Hepatic stellate cell (primary cell): ENCODE measurements at places on chromosomes 7 and 10.
A peak's percentile ranks its signal among the peaks of the same experiment; 100 is the strongest.

GRCh38 chr10:90787393-90788198 lies 70.2 kb downstream of the HTR7 start:
- peak; percentile 16 for DNase-seq

DNA sequence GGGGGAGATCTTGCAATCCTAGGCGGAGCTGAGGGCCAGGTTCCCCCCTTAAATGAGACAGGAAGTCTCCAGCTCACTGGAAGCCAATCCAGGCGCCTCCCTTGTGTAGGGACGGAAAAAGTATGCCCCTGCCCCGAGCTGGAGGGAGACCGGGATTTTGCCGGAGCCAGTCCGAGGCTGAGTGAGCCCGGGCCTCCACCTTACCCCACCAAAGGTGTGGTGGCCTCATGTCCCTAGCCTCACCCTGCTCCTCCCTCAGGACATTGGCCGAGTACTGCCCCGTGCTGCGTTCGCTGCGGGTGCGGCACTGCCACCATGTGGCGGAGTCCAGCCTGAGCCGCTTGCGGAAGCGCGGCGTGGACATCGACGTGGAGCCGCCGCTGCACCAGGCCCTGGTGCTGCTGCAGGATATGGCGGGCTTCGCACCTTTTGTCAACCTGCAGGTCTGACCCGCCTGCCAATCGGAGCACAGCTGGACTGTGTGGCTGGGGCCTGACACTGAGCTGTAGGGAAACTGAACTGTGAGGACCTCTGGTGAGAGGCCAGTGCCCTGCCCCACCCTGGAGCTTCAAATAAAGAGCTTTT lies 2.0 kb downstream of the FBXL15 start:
- DNase-seq, result peak; percentile 87

GRCh38 chr10:50231515-50232260 lies 19.6 kb downstream of the ASAH2 start:
- DNase-seq, result no peak

- no peak for DNase-seq
Observed at GRCh38 chr7:149821191-149822148, 16.7 kb upstream of the ZNF862 start.

- no peak for DNase-seq
Observed at GRCh38 chr7:114417290-114417689, 2.7 kb downstream of the FOXP2 start.

DNA sequence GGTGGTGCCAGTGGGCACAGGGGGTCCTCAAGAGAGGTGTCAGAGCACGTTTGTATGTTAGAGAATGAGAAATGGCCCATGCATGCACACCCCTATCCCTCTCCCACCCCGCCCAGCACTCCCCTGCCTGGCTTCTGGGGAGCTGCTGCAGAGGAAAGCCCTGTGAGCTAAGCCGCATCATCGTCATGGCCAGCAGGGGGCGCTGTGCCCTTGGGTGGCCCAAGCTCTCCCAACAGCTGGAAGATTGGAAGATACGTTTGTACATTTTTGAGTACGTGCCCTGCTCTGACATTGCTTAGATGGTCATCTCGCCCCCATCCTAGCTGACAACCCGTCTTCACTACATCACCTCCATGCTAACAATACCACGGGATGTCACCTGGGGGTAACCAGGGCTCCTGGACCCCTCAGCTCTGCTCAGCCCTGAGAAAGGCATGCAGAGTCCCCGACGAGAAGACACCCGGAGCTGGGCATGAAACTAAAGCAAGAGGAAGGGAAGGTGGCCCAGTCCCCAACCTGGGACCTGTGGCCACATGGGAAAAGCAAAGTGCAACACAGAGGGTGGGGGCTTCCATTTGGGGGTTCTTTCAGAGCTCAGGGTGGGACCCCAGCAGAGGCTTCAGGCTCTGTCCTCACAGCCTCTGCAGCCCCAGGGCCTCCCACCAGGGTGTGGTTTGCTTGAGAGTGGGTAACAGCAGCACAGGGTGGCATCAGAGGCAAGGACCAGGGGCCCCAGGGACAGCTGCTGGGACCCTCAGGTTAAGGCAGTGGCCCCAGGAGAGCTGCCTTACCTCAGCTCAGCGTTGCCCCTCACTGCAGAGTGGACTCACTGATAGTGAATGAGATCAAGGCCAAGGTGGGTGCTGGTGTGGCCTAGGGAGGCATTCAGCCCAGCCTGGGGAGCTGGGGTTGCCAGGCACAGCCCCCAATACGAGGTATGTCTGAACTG lies 136.6 kb downstream of the PTPN20 start:
- peak; percentile 83 for DNase-seq

DNA sequence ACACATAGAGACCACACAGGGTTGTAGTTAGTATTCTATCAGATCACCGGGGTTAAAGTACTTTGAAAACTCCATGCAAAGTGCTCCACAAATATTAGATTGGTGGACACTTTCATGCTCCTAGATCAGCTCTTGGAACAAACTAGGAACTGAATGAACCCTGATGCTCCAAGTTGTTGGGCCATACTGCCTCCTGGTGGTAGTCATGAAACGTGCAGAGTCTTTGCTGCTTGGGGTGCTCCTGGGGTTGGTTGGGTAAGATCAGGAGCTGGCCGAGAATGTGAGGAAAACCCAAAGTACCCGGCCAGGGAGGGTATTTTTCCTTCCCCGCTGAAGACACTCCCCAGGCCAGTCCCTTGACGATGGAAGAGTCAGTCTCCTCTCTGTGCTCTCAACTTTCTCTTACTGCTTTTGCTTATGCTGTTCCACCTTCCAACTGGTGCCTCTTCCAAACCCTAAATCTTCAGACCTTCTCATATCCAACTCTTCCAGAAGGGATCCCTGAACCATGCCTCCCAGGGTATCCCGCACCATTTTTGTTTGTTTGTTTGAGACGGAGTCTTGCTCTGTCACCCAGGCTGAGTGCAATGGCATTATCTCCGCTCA lies 918 bp upstream of the RPEL1 start:
- DNase-seq, result peak; percentile 90

DNA sequence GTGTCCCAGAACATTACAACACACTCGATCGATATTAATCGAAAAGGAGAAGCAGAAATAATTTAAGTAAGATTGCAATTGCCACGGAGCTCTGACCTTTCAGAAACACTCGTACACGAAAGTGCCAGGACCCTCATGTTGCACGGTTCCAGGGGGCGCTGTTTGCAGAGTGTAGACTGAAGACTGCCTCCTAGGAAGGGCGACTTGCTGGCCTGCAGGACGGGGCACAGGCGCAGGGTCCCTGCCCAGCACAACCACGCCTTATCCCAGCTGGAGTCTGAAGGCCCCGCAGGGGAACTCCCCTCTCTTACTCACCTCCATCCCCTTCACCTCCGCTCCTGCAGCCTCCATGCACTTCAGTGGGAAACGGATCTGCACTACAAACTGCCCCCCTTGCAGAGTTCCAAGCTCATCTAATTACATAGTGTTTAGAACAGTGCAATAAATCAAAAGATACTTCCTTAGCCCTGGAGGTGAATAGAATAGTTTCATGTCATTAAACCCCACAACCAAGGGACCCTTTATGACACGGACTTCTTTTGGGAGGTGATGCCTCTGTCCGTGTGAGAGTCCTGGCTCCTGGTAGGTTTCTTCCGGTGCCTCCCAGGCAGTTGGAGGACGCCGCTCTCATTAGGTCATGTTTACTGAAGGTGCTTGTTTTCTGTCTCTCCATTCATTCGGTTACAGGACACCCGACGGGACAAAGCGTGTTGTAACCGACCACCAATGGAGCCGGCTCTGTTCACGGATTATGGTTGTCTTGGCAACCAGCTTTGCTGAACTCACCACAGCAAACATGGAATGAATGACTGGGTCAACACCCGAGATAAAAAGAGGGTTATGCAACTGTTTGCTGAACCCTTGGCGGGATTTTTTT lies 262.2 kb downstream of the BAMBI start:
- DNase-seq, result peak; percentile 68

DNA sequence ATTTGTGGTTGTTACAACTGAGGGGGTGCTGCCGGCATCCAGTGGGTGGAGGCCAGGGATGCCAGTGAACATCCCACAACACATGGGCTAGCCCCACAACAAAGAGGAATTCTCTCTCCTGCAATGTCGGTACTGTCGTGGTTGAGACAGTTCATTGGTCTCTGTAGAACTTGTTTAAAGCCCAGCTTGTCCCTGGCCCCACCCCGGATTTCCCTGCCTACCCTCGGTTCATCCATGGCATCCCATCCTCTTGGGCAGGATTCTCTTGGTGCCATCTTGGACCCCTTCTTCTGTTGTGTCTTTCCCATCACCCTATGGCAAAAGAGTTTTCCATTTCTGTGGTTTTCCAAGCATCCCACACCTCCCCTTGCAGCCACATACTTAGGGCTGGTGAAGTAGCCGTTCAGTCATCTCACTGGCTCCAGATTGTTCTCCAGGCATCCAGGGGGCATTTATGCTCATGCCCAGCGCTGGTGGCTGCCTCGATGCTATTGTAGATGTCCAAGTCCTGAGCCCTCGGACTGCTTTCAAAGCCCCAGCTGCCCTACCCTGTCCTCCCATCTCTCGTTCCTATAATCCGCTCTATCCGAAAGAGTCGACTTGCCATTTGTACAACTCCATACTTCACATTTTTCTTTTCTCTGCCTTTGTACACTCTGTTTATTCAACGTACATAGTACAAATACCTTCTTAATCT lies 39.2 kb downstream of the MGMT start:
- no peak for DNase-seq

- no peak for DNase-seq
Observed at GRCh38 chr10:47183704-47184041, 116.3 kb upstream of the GDF10 start.

DNA sequence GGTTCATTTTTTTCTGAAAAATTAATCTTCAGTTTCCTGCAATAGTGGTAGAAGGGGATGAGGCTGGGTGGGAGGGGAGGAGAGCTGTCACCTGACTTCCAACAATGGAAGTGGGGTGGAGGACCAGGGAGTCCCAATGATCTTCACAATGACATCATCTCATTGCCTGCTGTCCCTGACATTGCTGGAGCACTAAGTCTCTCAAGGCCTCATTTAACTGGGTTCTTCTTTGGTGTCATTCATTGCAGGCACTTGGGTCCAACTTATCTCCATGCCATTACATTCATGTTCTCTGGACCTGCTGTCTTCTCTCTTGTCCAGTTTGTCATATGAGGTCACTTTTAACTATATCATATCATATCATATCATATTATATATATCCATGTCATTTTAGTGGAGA lies 34.4 kb downstream of the PRTFDC1 start:
- DNase-seq, result no peak

DNA sequence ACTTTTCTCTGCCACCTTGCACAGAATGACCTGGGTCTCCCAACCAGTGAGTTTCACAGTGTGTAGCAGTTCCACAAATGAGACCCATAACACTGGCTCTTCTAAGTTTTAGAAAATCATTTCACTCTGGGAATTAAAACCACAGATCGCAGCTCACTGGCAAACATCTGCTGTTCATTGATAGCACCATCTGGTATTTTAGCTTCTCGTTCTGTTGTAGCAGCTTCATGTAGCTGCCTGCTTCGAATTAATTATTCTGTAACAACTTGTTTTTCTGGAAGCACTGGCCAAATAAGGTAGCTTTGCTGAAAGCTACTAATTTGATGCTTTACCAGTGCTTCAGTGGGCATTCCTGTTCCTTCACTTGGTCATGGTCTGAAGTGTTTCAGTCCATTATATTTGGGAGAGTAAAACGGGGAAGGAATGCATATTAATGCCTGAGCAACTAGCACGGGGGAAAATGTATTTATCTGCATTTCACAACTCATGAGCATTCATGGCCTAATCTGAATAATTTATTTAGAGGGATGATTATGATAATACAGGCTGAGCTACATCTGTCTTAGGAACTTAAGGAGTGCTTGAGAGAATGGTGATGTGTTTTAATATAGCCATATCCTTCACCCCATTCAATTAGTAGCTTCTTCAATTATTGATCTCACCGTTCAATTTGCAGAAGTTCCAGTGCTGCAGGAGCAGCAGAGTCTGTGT lies 447.4 kb downstream of the XPNPEP1 start:
- no peak for DNase-seq

- DNase-seq, result no peak
Observed at GRCh38 chr10:34477249-34477648, 337.8 kb downstream of the PARD3 start.

DNA sequence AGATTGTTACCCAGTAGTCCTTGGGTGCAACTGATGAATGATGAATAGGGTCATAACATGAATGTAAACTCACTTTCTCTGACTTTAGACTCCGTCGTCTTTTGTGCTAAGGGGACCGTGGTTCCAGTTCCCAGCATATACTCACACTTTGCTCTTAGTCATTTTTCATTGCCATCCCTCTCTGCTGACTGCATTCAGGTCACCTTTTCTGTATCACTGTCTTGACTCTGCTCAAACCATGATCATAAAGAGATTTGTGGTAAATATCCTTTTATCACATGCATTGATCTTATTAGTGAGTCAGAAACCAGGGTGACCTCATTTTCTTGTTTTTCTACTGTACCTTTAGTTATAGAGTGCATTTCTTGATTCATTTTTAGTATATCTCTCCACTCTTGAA lies 141.1 kb upstream of the AGR3 start:
- DNase-seq, result no peak

- no peak for DNase-seq
Observed at GRCh38 chr10:96401036-96401435, 42.2 kb upstream of the OPALIN start.

DNA sequence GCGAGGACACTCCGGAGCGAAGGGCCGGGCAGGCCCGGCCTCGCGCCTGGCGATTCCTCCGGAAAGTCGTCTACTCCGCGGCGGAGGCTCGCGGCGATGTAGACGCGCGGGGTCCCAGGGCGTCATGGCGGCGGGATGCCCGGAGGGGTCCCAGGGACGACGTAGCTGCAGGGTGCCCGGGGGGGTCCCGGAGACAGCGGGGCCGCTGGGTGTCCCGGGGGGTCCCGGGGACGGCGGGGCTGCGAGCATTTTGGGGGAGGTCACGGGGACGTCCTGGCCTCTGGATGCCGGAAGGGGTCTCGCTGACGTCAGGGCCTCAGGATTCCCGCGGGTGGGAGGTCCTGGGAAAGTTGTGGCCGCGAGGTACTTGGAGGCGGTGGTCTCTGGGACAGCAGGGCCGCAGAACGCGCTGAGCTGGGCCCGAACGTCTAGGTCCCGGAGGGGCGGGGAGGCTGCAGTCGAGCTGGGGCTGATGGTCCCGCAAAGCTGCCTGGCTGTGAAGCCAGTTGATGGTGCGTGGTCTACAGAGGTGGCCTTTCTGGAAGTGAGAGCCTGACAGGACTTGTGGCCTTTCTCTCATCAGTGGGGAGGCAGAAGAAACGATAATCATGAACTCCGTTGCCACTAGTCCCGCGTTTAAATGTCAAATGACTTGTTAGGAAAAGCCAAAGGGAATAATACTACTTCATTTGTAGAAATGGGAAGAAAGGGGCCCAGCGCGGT lies 637 bp downstream of the HSPA14 start:
- DNase-seq, result peak; percentile 45

DNA sequence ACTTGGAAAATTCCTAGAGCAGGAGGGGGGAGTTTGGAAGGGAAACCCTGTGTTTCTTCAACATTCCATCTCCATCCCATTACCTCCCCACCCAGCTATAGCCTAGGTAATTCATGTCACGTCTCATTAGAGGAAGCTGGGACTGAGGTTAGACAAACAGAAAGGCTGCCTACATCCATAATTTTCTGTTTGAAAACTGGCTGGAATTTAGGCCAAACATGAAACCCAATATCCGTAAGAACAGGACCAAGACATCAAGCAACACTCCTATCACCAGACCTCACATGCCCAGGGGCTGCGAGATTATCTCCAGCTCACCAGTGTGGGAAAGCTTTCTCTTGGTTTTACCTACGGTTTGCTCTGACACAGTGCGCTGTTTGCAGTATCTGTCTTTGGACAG lies 316.3 kb downstream of the FRMD4A start:
- no peak for DNase-seq

GRCh38 chr10:131874991-131875451 lies 25.8 kb upstream of the PPP2R2D start:
- peak; percentile 86 for DNase-seq
